ENCODE measurements at places on chromosomes 1 and 21.

GRCh38 chr1:27427816-27428315 lies 35.4 kb downstream of the GPR3 start:
- no peak for DNase-seq

DNA sequence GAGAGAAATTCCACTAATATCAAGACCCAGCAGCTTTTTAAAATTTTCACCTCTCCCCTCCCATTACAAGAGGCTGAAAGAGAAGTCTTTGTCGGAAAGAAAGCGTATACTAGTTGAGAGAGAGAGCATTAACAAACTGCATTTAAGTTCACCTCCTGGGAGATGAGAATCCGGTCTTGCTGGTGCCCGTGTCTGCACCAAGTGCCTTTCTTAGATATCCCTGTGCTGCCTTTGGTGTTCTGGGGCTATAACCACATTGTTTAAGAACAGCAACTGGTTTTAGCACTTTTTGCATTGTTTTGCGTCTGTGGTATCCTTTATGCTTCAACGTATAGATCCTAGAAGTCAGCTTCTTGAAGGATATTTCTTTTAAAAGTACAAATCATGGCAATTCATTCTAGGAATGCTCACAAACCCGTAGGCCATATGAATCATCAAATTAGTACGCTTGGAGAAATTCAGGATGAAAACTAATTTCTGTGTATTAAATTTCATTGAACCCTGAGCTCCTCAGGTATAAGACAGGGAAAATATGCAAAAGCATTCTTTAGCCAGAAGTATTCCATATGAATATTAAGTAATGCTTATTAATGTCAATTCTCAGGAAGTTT lies 3.4 kb upstream of the RPE65 start:
- DNase-seq: no peak

- DNase-seq: no peak
Observed at GRCh38 chr1:55156093-55156492, 59.1 kb downstream of the USP24 start.

DNA sequence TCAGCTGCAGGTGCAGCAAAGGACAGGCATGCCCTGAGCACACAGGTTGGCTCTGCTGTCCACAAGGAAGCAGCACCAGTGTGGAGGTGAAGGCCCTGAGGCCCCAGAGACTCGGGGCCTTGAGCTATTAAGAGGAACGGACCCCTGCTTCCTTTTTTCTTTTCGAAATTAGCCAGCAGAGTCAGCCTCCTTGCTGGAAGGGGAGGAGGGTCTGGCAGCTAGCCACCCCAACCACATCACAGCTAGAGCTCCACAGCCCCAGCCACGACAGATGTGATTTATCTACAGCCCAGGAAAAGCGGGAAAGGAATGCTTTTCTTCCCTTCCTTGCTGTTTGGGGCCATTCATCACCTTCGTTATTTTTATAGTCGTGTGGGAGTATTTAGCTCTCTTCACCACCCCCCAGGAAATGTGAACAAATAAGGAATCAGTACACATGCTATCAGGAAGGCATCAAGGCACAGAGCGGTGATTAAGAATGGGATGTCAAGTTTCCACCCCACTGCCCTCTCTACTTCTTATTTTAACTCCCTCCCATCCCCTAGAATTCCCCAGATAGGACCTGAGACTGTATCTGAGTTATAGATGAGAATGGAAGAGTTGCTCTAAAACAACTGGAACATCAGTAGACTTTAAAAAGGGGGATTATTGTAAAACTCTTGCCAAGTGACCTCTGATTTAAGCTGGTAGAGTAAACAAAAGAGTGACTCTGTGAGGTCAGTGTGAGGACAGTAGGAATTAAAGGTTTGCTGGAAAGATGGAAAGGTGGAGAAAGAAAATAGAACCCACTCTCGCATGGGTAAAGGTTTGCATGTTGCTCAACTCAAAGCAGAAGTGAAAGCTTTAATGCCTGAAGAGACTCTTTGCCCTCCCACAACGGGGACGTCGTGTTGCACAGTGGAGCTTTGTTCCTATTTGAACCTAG lies 224.7 kb upstream of the GJB5 start:
- DNase-seq: no peak
